ENCODE measurements at places on chromosomes 5 and 9.

GRCh38 chr9:129720181-129720864, 32.5 kb downstream of the PTGES start:
- no peak for DNase-seq

- DNase-seq: no peak
Measured at GRCh38 chr9:2270565-2270964, 255.4 kb downstream of the SMARCA2 start.

GRCh38 chr9:129868023-129868871, 33.0 kb downstream of the USP20 start:
- no peak for DNase-seq

GRCh38 chr9:63859475-63860215, 1425.4 kb downstream of the FOXD4L5 start:
- DNase-seq: no peak

DNA sequence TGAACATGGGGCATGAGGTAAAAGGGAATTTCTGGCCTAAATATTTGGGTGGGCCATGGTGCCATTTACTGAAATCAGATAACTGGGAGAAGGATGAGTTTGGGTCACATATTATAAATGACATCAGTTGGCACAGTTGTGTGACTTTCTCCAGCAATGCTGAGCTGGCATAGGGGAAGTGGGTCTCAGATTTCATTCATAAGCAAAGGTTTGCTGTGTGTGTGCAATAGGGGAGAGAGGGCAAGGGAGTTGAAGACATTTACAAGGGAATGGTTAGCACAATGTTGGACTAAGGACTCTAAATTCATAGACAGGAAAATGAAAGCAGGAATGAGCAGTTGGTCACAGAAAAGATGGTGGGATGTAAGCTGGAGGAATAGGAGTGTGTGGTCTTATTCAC, 47.8 kb upstream of the KLF9 start:
- no peak for DNase-seq

GRCh38 chr5:16744164-16744880, 127.5 kb upstream of the RETREG1 start:
- DNase-seq: no peak

DNA sequence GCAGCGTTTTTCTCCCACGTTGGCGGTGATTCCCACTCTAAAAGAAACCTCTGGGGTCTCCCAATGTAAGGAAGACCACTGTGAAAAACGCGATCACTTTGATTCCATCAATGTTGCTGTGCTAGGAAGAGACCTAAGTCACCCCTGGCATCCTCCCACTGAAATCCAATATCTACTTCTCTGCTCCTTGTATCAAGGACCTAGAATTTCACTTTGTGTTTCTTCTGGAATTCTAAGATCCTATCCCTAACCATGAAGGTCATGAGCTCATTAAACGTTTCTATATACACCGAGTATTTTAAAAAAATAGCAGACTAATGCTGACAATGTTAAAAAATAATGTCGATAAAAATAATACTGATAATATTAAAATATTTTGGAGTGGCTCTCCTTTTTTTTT, 118.8 kb upstream of the MYO10 start:
- no peak for DNase-seq
